T47D (cell line): ENCODE measurements at places on chromosomes 13 and 19.

GRCh38 chr19:28401739-28402424 is 811.1 kb downstream of the UQCRFS1 start:
- DNase-seq = no peak

GRCh38 chr13:34003656-34004055 is 185.7 kb downstream of the RFC3 start:
- DNase-seq = no peak

DNA sequence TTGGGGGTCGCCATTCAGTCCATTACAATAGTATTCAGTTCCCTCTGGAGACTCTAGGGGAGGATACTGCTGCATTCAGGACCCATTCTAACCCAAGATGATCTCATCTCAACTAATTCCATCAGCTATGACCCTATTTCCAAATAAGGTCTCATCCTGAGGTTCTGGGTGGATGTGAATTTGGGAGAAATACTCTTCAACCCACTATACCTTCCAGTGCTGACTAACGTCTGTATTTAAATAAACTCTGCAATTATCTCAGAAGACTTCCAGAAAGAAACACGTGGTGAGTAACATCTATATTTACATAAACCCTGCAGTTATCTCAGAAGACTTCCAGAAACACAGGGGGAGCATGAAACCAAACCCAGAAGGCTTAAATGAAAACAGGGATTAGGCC is 1300.7 kb downstream of the PCDH9 start:
- no peak for DNase-seq

- no peak for DNase-seq
These were observed 83.2 kb upstream of the WASF3 start for GRCh38 chr13:26474286-26474685.

DNA sequence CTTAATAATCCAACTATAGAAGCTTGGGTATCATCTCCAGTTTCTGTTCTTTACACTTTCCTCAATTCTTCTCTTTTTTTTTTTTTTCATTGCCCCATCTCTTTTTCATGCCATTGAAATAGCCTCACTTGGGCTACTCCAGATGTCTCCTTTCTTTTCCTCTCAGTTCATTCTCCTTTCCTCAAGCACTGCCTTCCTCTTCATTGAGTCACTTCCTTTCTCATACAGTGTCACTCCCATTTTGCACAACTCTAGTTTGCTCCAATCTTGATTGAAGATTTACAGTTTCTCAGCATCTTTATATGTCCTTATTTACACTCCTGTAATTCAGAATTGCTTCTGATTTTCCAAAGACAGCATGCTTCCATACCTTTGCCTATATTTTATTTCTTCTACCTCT is 61.3 kb downstream of the IPO5 start:
- no peak for DNase-seq

GRCh38 chr13:78540058-78540457 is 63.3 kb downstream of the POU4F1 start:
- DNase-seq = no peak

- no peak for DNase-seq
These were observed 3.3 kb downstream of the UTP14C start for GRCh38 chr13:52027832-52028231.

- no peak for DNase-seq
These were observed 9.0 kb downstream of the UFM1 start for GRCh38 chr13:38358684-38359083.

DNA sequence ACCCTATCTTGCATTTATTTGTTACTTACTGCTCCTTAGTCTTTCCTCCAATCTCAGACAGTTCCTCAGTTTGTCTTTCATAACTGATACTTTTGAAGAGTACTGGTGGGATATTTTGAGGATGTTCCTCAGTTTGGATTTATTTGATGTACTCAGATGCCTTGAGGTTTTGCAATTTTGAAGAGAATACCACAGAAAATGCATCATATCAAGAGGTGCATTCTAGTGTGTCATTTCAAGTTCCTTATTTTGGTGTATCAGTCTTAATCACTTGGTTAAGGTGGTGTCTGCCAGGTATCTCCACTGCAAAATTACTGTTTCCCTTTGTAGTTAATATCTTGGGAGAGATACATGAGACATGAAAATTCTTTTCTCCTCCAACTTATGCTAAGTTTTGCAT is 75.1 kb downstream of the URI1 start:
- DNase-seq = no peak
